ENCODE measurements at places on chromosomes 1 and 21.

- no peak for DNase-seq
These were observed 81.3 kb upstream of the KAZN start for GRCh38 chr1:14516974-14517840.

DNA sequence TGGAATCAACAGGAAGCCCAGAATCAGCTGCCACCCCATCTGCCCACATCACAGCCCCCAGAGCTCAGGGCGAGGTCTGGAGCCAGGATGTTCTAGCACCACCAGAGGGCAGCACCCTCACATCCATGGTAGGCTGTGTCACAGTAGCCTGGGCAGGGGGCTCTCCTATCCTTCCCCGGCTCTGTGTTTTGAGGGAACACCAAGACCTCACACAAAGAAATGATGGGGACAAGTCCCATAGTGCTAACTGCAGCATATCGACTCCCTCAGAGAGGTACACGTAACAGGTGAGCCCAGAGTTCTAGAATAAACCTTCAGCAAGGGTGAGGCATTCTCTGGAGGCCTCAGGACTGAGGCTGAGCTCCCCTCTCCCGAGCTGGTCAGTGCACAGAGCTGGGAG lies 2.3 kb upstream of the KCNC4 start:
- no peak for DNase-seq

- no peak for DNase-seq
These were observed 345.2 kb upstream of the CAMK1G start for GRCh38 chr1:209238356-209238755.

DNA sequence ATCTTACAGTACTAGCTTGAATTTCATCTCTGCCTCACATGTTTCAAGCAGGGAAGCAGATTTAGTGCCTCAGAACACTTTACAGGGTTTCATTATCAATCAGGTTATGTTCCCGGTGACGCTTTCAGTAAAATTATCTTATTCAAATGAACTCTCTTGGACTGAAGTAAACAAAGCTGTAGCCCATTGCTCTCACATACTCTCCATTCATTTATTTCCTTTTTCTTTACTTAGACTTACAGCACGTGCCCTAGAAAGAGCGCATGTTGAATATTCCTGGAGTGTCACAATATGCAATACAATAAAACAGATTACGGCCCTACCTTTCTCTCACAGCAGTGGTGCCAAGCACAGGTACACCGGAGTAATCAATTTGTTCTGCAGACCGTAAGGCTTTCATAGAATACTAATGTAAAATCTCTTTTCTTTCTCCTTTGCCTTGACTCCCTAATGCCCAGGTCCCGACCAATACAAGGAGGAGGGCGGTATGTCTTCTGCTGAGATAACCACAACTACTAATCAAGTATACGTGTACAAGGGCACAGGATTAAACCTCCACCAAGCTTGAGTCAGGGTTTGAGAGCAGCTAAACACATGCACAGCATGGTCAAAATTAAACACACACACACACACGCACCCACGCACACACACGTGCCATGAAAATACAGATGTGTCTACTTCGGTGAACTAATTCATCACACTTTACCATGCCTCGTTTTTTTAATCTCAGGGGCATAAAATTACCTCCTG lies 62.8 kb downstream of the NRIP1 start:
- DNase-seq, result no peak

- DNase-seq, result no peak
These were observed 1.3 kb downstream of the ZNF644 start for GRCh38 chr1:91020486-91020885.

DNA sequence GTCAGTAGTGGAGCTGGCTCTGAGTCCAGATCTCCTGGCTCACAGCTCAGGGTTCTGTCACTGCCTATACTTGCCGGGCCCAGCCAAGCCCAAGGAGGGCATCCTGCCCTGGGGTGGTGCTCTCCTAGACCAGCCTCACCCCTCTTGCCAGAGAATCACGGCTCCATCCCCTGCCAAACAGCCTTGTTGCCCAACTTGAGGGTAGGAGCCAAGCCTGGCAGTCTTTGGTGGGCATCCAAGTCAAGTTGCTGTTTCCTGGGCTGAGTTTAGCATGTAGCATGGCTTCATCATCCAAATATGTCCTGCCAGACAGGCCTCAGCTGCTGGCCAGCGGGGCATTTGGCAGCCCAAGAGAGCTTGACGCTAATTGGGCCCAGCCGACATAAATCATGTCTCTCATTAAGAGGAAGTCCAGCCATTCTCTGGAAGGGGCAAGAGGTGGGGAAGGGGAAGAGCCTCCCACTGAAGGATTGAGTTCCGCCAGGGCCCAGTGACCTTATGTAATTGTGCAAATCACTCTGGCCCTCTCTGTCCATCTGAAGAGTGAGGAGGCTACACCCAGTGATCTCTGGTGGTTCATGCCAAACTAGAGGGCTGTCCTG lies 22.6 kb upstream of the TRABD2B start:
- no peak for DNase-seq

DNA sequence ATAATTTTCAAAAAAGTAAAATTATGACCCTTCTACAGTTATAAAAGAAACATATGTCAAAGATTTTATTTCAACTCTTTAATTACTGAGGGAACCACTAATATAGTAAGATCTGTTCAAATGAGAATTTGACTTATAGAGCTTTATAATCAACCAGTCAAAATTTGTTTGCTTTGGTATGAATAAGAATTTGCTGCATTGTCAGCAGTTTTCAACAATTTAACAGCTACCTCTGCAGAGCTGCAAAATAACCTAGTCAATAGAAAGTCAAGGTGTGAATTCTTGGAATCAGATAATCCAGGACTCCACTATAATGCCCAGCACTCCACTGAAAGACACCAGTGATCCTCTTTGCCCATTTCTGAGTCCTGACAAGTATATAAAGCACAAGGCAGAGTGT lies 78.2 kb downstream of the ODF2L start:
- DNase-seq, result no peak

DNA sequence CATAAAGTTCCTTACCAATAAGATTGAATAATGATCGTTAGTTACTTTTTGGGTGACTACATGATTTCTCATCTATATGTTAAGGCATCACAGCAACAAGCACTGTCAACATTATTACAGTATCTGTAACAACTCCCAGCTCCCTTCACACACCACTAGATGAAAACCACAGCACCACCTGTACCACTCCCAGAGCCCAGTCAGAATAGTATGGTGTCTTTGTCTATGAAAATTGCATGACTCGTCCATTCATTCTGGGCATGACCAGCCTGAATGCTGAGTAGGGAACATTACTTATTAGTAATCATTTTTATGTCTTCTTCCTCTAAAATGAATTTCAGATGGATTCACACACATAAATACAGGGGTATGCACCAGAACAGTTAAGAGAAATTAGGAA lies 7.0 kb downstream of the OLFML2B start:
- DNase-seq, result no peak

- no peak for DNase-seq
These were observed 25.1 kb upstream of the LRRC47 start for GRCh38 chr1:3821447-3821846.

GRCh38 chr1:52253421-52253820 lies 111.5 kb downstream of the ZFYVE9 start:
- no peak for DNase-seq

DNA sequence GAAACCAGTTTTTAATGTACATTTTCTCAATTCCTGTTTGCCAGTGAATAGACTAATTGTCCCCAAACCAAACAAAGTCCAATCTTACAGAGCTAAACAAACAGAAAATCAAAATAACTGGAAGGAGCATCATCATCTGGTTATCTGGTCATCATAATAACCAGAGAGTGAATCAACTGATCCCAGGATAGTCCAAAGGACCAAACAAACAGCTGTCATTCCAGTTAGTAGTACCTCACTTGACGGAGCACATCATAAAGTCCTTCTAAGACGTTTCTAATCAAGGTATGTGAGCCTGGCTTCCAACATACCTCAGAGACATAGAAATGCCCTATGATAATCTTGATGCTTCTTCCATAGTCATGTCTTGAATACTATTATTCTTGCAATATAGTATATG lies 240.5 kb downstream of the LTN1 start:
- DNase-seq, result no peak

DNA sequence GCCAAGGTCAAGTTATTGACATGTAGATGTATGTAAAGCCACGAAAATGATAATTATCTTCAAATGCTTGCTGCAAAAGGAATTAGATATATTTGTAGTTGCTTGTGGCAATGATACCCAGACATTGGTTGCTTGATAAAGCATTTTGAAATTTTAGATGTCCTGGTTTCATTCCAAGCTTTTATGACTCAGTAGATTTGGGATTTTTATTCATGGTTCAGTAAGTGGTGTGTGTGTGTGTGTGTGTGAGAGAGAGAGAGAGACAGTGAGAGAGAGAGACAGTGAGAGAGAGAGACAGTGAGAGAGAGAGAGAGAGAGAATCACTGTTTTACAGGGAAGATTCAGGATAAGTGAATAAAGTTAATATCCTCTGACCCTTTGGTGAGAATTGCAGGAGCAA lies 498.2 kb upstream of the C1orf87 start:
- DNase-seq, result no peak

GRCh38 chr1:225434046-225434445 lies 6.2 kb upstream of the LBR start:
- no peak for DNase-seq

- DNase-seq, result no peak
These were observed 75.5 kb downstream of the EPS15 start for GRCh38 chr1:51443555-51443954.

DNA sequence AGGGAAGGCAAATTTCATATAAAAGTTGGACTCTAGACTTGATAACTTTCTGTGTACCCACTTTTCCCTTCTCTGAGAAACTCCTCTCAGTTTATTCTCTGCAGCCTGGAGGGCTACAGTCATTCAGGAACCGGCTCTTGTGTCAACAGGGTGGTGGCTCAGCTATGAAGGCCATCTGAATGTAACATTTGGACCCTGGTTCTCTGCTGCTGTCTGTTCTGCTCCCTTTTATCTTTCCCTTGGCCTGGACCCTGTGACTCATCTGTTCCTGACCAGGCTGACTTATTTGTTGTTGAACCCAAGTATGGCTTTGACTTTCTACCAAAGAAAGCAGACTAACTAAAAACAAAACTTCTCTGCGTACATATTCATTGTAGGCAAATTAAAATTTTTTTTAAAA lies 75.4 kb downstream of the CENPF start:
- DNase-seq, result no peak

- no peak for DNase-seq
These were observed 158.4 kb downstream of the ACTL8 start for GRCh38 chr1:17913326-17914115.

Data from Panc1 (cell line).